ENCODE measurements at places on chromosomes 16 and 17. TPM values are rescaled to one million over a fixed set of nuclear protein-coding genes. Genes with fewer than 3 reads are reported as not detected.

- no peak for DNase-seq
Measured at GRCh38 chr16:30876867-30877266, 17.0 kb downstream of the BCL7C start.

Gene TNFRSF13B
- not detected for total RNA-seq

DNA sequence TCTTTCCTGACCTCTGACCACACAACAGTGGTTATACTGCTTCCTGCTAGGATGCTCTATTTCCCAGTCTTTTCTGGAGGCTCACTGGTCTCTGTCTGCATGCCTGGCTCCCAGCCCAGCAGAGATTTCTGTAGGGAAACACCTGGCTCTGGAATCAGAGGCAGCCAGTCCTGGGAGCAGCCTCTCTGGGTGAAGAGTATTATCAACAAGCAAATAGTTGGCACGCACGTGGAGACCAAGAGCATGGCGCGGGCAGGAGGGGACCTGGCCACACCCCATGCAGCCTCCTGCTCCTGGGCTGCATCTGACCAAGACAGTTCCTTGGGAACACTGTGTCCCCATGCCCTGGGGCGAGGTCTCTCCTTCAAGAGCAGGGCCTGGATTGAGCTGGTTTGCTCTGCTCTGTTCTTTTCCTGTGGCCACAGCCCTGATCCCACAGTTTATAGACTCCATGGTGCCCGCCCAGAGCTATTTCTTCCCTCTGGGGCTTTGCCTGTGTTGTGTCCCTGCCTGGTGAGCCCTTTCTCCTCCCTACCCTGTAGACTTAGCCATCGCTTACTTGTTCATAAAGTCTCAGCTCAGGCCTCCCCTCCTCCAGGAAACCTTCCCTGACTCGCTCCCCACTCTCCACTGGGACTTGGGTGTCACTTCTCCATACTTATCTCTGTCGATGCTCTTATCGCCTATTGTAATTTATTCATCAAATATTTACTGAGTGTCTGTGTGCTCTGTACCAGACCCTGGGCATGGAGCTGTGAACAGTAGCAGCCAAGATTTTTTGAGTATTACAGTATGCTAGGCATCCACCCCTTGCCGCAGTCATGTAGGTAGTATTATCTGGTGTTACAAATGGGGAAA lies 60.6 kb downstream of the SCNN1B start:
- peak; percentile 50 for DNase-seq

- no peak for DNase-seq
Measured at GRCh38 chr16:21088646-21089538, 61.8 kb downstream of the DNAH3 start.

Gene ERI2
- 9.8 TPM for total RNA-seq

Data from pancreas (tissue), 10 donors.